ENCODE measurements at places on chromosomes 16 and 17.

DNA sequence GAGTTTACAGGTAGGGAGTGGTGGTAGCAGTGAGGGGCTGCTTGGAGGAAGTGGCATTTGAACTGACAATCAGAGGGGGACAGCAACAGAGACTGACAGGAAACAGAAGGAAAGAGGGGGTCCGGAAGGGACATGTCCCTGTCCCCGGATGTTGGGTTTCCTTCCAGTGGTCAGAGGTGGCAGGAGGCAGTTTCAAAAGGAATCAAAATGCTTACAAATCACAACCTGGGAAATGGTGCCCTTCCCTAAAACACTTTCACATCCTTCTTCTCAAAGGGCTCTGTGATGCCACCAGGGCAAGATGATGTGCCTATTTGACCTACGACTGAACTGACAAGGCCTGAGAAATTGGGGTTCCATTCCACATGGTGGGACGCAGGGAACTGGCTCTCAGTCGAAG lies 19.7 kb downstream of the ADGRG1 start:
- no peak for DNase-seq

GRCh38 chr16:86709103-86709502 lies 130.8 kb downstream of the FOXL1 start:
- no peak for DNase-seq

DNA sequence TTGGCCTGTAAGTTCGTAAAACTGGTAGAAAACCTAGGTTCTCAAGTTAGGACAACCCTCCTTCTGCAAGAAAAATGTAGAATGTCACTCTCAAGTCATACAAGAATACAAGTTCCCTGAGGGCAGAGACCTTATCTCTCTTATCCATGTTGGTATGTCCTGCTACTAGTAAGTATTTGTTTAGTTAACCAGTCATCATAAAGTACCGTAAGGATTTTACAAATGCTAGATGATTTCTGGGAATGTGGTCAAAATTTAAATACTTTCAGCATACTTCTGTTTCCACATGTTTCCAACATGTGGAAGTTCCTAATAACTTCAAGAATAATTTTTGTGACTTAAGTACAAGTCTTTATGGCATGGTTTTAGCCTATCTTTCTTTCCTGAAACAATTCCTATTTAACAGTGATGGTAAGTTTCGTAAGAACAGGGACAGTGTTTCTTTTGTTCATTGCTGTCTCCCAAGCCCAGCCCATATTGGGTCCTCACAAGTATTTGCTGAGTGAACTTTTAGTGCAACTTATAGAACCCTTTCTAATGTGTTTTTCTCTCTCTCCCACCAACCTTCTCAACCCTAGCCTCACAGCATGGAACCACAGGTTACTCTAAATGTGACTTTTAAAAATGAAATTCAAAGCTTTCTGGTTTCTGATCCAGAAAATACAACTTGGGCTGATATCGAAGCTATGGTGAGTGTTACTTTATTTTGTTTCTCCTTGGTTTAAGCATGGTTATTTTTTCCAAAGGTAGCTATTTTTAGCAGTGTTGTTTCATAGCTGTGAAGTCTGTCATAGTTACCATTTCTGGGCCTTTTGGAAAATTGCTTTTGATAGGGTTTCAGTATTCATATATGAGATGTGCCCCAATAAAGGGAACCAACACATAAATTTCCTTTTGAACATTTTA lies 4.5 kb downstream of the NBR1 start:
- no peak for DNase-seq

DNA sequence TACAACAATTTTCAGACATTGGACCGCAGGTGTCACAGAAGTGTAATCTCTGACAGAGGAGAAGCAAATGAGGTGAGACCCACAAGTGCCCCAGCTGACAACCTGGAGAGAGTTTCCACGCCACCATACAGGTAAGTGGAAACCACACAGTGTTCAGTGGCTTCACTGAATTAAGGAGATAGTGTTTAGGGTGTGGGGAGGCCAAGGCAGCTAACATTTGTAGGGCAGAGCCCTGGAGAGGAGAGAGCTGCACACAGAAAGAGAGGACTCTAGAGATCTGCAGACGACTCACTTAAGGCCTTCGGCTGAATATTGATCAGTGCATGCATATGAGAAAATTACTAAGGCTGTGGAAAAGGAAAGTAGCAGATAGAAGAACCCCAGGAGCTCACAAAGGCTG lies 228.9 kb upstream of the TNRC6C start:
- DNase-seq: no peak

GRCh38 chr17:9790316-9790715 lies 1.1 kb downstream of the DHRS7C start:
- no peak for DNase-seq

DNA sequence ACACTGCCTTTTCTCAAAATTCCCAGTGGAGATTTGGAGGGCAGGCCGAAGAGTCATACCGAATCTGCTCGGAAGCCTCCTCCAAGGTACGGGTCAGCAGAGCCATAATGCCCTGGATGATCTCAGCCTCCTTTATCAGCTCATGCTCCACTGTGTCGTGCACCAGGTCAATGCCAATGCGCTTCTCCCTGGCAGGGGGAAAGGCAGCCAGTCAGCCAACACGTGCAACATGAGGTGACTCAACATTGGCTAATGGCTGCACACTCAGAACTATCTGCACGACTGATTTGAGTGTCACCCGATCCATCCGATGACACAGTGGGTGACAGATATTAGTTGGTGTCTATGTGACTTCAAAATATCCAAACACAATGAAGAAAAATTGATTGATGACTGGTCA lies 15.8 kb downstream of the TEKT1 start:
- DNase-seq: no peak

DNA sequence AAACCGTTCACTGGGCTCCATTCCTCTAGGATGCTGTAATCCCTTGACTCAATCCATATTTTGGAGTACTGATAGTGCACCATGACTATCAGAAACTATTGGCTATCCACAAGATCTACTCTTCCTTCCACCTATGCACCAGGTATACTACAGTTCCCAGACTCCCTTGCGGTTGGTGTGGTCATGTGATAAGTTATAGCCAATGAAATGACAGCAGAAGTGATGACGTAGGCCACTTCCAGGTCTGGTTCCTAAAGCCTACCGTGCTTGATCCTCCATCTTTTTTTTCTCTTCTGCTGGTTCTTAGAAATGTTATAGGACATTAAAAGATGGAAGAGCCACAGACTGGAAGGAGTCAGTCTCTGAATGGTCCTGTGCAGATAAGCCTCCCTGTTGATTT lies 278.8 kb upstream of the C16orf82 start:
- no peak for DNase-seq

DNA sequence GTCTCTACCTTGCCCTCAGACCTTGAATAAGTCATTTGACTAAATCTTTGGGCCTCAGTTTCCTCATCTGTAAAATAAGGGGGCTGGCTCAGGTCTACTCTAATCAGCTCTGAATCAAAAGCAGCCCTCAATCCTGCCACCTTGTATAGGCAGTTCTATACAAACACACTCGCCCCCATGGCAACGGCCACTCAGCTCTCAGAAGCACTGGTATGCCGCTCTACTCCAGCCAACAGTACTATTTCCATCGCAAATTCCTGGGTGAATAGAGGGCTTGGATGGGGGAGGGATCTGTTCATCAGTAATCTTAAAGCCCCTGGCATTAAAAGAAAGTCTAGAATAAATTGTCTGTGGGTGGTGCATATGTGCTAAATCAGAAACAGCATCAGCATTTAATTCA lies 21.2 kb upstream of the TAOK1 start:
- DNase-seq: peak; percentile 23

DNA sequence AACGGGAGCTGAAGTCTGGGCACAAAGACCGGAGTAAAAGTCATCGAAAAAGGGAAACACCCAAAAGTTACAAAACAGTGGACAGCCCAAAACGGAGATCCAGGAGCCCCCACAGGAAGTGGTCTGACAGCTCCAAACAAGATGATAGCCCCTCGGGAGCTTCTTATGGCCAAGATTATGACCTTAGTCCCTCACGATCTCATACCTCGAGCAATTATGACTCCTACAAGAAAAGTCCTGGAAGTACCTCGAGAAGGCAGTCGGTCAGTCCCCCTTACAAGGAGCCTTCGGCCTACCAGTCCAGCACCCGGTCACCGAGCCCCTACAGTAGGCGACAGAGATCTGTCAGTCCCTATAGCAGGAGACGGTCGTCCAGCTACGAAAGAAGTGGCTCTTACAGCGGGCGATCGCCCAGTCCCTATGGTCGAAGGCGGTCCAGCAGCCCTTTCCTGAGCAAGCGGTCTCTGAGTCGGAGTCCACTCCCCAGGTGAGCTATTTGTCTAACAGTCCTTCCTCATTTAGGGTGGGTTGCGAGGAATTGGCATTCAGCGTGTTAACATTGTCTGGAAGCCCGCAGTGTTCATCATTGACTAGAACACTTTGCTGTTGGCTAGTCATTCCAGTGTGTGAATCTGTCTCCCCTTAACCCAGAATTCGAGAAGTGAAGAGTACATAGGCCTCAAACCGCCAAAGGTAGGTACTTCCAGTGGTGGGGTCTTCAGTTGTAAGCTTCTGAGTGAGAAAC lies 1.5 kb downstream of the CDK12 start:
- no peak for DNase-seq

DNA sequence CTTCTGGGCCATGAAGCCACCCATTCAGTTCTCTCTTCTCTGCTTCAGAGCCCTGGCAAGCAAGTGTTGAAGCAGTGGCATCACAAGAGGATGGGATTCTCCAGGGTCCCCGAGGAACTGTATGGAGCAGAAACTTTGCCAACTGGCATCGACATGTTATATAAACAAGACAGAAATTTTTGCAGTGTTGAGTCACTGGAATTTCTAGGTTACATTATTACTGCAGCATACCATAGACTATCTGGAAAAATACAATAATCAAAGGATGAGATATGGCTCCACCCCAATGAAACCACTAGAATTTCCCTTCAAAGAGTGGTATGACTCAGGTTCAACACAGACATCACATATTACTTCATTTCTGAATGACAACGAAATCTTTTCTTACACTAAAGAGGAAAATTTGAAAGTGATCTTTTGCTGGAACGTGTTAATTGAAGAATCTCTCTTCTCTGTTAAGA lies 343.0 kb upstream of the DYNLRB2 start:
- no peak for DNase-seq

DNA sequence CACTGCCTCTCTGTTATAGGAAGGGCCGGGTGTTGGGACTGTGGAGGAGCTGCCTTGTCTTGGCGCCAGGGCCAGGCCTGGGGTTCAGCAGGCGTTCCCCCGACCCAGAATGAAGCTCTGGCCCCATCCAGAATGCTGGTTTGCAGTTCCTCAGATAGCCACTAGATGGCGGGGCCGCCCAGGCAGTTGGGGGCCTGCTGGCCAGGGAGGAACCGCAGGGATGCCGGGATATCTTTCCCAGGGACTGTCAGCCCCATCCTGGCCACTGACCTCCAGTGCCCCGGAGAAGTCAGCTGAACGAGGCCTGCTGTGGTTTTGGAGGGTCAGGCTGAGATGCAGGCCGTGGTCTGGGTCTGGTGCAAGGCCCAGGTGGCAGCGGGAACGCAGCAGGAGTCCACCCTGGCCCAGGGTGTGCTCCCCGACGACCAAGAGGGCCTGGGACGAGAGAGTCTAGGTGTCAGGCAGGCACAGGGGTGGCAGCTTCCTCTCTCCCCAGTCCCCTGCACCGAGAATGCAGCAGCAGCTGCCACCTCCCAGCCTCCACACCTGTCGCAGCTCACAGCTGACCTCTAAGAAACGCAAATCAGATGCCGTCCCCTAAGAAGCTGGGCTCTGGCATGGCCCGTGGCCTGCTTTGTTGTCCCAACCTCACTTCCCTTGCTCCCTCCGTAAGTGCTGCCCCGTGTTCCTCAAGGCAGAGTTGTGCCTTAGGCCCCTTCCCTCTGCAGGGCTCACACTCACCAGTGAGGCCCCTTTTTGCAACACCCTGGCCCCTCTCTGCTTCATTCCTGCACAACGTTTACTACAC lies 51.2 kb downstream of the RMI2 start:
- peak; percentile 82 for DNase-seq

DNA sequence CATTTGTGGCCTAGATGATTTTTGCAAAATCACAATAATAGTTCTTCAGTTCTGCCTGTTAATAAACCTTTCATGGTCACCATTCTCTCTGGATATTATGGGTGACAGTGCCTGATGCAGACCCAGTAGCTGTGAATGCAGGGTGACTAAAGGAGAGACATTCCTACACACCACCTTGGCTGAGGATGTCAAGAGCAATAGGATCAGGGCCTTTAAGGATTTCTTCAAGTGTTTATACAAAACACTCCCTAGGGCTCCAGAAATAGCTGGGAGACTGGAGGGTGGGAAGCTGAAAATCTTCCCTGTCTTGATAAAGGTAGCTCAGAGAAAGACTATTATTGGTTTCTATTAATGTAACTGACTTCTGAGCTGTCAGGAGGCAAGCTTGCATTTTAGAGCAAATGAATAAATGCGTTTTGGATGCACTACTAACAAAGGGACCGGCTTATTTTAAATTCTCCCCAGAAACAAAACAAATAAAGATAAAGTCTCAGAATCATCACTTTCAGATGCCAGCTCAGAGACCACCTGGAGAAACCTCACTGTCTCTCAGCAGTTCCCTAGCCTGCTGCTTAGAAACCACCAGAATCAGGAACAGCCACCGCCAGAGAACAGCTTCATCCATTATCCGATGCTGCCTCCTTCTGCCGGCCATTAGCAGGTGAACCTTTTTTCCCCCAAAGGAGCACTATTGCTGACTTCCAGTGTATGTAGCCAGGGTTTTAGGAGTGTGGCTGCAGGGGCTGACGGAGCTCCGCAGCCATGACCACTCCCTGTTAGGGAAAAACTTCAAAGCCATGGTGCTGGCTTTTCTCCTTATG lies 171.4 kb upstream of the DYNLRB2 start:
- DNase-seq: no peak

GRCh38 chr17:64411999-64412771 lies 21.5 kb upstream of the PECAM1 start:
- peak; percentile 80 for DNase-seq

DNA sequence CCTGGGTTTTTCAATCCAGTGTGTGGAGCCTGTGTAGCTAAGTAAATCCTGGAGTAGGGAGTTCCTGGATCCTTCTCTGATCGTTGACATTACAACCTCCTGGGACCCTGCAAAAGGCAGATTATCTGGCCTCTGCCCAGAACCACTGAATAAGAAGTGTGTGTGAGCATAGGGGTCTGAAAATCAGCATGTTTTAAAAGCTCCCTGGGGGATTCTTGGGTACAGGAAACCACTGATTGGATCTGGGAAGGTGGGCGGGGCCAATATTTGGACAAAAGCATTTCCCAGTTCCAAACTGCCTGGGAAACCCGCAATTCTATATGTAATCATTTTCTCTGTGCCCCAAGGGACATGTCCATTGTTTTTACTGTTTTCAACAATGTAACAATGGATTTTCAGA lies 27.2 kb upstream of the BEAN1 start:
- no peak for DNase-seq

DNA sequence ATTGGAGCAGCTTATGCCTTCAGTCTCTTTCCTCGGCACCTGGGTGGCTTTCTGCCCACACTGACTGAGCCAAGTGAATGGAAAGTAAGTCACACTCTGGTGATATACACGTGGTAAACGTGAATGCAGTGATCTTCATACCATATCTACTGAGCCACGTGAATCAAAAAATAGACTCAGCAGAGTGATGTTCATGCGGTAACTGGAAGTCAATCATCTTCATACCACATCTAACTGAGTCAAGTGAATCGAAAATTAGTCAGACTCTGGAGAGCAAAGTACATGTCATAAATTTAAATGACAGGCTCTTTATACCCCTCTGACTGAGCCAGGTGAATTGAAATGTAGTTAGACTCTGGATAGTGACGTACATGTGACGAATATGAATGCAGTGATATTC lies 47.1 kb upstream of the ARL4D start:
- no peak for DNase-seq
